RKO (cell line): ENCODE measurements at places on chromosomes 1 and 21.

GRCh38 chr21:31022306-31022705, 16.0 kb downstream of the KRTAP19-8 start:
- DNase-seq, result no peak

DNA sequence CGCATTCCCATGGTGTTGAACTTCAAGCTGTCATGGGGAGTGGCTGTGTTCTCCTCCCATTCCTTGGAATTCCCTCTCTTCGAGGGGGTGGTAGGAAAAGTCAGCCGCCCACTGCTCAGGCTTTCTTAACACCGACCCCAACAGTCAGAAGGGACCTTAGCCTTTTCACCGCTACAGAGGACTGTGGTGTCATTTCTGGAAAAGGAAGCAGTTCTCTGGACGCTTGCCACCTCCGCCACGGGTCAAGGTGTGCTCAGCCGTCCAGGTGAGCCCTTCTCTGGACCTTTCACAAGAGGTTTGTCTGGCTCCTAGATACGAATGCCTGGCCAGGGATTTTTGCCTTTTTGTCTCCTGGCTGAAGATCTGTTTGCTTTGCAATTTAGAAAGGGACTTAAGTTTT, 31.8 kb downstream of the CLIC6 start:
- no peak for DNase-seq

- DNase-seq, result no peak
These were observed 4.1 kb upstream of the GREM2 start for GRCh38 chr1:240616018-240616417.

- DNase-seq, result no peak
These were observed 17.6 kb upstream of the TNFRSF1B start for GRCh38 chr1:12148958-12149790.

- no peak for DNase-seq
These were observed 42.8 kb downstream of the DISP3 start for GRCh38 chr1:11521582-11522399.

DNA sequence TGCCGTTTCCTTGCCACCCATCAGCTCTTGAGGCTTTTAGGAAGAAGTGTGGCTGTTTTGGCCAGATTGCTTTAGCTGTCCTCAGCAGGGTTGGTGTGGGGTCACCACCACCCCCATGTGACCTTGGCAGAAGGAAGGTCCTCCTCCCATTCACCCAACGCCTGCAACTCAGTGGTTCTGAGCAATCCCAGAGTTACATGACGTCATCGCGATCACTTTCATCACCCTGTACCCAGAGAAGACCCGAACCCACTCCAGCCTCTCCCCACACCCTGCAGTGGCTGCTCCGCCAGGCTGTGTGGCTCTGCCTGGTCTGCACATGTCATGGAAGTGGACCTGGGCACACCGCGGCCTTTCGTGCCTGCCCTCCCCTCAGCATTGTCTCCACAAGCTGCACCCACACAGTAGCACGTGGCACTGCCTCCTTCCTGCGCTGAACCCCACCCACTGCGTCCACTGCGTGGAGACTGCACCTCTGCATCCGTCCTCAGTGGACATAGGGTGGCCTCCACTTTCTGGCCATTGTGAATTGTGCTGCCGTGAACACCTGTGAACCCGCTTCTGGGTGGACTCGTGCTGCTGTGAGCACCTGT, 16.5 kb downstream of the FAAP20 start:
- no peak for DNase-seq

GRCh38 chr21:34877485-34878128, 171.5 kb downstream of the RUNX1 start:
- no peak for DNase-seq

- no peak for DNase-seq
These were observed 25.7 kb downstream of the FHAD1 start for GRCh38 chr1:15272782-15273127.

GRCh38 chr1:112371775-112372174, 24.2 kb upstream of the CTTNBP2NL start:
- no peak for DNase-seq

GRCh38 chr1:150549496-150550221, 451 bp downstream of the ADAMTSL4 start:
- DNase-seq, result no peak

DNA sequence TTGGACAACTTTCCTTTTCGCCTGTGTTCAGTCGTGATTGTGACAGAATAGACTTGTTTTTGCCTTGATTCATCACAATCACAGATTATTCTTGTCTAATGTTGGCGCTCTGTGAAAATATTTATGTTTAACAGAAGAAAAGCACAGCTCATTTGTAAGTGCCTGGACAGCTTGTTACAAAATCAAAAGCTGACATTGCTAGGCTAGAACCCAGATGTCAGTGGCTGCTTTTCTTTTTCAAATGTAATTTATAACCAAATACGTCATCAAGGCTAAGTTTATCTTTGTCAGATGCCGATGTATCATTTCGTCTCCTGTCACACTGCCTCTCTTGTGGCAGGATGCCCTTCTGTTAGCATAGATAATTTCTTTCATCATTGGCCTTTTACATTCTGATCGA, 1227.3 kb downstream of the PLA2G4A start:
- DNase-seq, result no peak

- peak; percentile 88 for DNase-seq
These were observed 75.2 kb downstream of the KIFAP3 start for GRCh38 chr1:169999331-169999741.

GRCh38 chr1:54982739-54983138, 2.3 kb downstream of the TMEM61 start:
- no peak for DNase-seq

DNA sequence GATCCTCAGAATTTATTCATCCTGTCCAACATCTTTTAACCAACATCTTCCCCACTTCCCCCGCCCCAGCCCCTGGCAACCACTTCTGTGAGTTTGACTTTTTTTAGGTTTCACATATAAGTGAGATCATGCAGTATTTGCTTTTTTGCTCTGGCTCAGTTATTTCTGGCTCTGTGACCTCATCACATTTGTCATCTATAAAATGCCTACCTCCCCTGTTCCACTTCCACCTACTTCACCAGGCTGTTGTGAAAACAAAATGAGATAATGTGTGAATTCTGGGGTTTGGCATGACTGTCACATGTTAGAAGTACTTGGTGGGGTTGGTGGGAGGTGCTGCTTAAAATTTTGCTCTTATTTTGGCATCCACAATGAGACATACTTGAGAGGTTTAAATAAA, 18.4 kb downstream of the HHAT start:
- no peak for DNase-seq

- no peak for DNase-seq
These were observed at the start of gene LHX8 for GRCh38 chr1:75133750-75134646. LHX8 (plus strand) TSS chr1:75134388; CDS start chr1:75136615, 2,227 bp downstream.

GRCh38 chr1:94048413-94049164, 72.4 kb downstream of the ABCA4 start:
- DNase-seq, result no peak

- DNase-seq, result no peak
These were observed 250.0 kb upstream of the ADGRL2 start for GRCh38 chr1:81550753-81551152.

GRCh38 chr1:31510304-31510703, 66.0 kb upstream of the TINAGL1 start:
- DNase-seq, result no peak

DNA sequence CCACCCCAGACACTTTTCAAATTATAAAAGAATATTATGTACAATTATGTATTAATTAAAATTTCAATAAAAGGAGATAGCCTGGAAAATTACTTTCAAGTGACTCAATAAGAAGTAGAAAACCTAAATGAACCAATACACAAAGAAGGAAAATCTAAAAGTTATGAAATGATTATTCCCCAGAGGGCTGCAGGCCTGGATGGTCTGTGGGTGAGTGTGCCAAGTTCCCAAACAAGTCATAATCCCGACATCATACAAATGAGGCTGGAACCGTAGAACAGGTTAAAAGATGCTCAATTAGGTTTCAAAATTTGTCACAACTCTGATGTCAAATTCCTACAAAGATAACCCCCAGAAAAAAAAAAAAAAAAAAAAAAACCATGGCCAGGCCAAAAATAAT, 12.7 kb downstream of the SPATC1L start:
- no peak for DNase-seq

- DNase-seq, result peak; percentile 79
These were observed 18.3 kb upstream of the VAMP3 start for GRCh38 chr1:7752512-7753417.

- no peak for DNase-seq
These were observed 53.8 kb downstream of the PRDM2 start for GRCh38 chr1:13753636-13754402.

DNA sequence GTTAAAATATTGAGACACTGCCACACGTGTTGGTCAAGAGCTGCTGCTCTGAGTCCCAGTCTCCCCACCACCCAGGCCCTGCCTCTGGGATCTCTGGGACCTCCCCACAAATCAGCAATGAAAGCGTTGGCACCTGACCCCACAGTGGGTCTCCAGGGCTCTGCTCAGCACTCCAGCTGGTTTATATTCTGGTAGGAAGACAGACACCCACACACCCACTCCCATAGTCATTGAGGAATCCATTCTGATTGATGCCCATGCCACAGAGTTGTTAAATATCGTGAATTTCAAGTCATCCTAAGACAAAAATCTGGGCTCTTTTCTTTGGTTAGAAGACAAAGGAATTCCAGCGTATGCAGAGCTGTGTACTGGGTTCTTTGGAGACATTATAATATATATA, 91.6 kb downstream of the KIF26B start:
- no peak for DNase-seq

DNA sequence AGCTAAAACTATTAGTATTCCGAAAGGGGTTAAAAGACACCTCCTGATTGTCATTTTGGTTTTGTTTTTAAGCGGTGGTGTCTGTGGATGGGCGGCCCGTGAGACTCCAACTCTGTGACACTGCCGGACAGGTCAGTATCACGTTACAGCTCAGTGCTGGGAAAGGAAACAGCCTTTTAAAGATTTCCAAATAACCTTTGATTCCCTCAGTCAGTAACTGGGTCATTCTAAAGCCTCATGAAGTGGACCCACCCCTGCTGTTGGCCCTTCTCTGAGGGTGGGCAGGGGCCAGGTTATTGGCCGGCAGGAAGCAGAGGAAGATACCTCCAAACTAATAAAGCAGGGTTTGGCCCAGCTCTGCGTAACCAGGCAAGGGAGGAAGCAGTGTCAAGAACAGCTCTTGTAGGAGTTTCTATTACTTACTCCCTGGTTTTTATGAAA, 2.3 kb downstream of the RHOU start:
- no peak for DNase-seq

DNA sequence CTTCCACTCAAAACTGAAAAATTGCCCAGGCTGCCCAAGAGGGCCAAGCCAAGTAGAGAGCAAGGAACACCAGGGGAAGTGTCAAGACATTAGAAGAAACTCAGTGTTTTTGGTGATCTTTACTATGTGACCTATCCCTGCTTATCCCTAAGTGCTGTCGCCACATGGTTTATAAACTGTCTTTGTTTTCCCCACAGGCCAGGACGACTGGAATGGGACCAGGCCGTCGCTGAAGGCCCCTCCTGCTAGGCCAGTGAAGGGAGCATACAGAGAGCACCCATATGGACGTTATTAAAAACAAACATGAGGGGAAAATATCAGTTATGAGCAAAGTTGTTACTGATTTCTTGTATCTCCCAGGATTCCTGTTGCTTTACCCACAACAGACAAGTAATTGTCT, 28.7 kb downstream of the KHDRBS1 start:
- DNase-seq, result no peak

- no peak for DNase-seq
These were observed 313.5 kb upstream of the SGIP1 start for GRCh38 chr1:66220477-66220876.

GRCh38 chr1:234001817-234002216, 97.3 kb downstream of the SLC35F3 start:
- DNase-seq, result peak; percentile 3

- DNase-seq, result peak; percentile 1
These were observed 145.3 kb upstream of the ADAMTS5 start for GRCh38 chr21:27112186-27112585.

- DNase-seq, result no peak
These were observed 32.2 kb downstream of the PADI6 start for GRCh38 chr1:17404034-17404684.

DNA sequence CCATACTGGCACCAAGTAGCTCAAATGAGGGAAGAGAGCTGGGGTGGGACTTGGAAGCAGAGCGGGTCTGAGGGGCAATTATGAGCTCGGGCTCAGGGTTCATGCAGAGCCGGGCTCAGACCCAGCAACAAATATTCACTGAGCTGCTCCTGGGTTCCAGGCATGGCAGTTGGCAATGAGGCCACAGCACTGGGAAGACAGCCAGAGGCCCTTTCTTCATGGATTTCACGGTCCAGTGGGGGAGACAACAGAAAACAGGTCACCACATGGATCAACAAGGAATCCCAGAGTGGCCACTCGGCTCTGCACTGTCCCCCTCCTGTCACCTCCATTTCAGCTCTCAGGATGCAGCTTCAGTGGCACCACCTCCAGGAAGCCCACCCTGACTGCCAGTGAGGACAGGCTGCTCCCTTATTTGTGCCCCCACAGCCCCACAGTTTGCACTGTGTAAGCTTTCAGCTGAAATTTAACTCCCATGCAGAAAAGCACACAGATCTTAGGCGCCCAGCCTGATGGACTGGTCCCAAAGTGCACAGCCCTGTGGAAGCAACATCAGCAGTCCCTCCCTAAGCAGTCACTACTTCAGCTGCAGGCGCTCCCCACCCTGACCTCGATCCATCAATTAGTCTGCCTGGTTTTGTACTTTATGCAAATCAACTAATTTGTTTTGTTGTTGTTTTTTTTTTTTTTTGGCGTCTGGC, 22.4 kb downstream of the ARHGEF19 start:
- DNase-seq, result no peak

- no peak for DNase-seq
These were observed 31.9 kb upstream of the SGIP1 start for GRCh38 chr1:66502086-66502485.

DNA sequence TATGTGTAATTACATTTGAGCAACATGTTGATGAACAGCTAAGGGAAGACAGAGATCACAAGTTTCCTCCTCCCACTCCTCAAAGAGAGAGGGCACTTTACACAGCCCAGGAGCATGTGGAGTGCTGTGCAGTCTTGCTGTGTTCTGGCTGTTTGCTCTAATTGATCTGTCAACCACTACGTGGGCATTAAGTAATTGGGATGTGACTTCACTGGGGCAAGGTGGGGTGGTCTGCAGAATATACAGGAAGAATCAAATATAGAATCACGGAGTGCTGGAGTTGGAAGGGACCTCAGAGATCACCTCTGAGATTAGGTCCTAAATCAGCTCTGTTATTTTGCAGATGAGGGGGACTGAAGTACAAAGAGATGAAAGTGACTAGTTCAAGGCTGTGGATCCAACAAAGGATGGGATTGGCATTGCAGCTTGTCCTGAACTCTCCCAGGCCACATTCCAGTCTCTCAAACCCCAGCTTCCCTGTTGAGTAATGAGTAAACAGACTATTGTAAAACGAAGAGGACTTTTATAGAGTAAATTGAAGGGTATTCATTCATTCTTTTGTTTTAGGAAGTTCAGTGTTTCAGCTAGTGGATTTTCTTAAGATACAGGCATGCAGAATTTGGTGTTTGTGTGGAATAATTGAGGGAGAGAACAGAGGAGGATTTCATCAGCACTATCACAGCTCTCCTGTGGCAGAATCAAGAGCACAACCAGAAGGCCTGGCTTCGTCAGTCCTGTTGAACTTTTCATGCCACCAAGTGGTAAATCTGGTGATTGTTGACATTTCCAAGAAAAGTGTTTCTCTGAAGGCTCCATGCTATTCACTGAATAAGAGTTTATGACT, 22.4 kb downstream of the NOS1AP start:
- no peak for DNase-seq

- no peak for DNase-seq
These were observed 63.1 kb downstream of the PLPPR4 start for GRCh38 chr1:99327357-99327756.

- peak; percentile 72 for DNase-seq
These were observed 68.3 kb downstream of the TCP10L start for GRCh38 chr21:32516756-32517649.

GRCh38 chr1:233780049-233780448, 124.4 kb upstream of the SLC35F3 start:
- no peak for DNase-seq
